Non-pigmented ciliary epithelial cell (primary cell): ENCODE measurements at places on chromosomes 5 and 9.

GRCh38 chr5:139654871-139655491, 6.8 kb downstream of the CXXC5 start:
- no peak for DNase-seq

GRCh38 chr5:91281401-91281800, 101.7 kb downstream of the ARRDC3 start:
- peak; percentile 56 for DNase-seq

- no peak for DNase-seq
These were observed 22.1 kb downstream of the CAMSAP1 start for GRCh38 chr9:135885100-135885853.

DNA sequence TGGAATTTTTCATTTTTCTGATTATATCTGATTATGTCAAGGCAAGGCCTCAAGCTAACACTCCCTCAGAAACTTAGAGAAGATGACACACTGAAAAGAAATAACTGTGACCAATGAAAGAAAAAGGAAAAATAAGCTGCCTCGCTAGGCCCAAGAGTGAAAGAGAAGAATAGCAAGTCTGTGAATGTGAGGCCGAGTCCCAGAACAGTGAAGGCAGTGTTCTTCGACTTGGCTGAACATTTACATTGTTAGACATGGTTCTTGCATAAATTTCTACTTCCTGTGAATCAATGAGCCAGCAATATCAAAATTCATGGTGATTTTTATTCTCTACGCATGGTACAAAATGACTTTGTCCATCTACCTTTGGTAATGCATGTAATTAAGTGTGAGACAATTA, at the start of gene ATP10B:
TSS of gene ATP10B (minus strand) at position 163 of the 400 bp plus-strand sequence. CDS start 164,137 bp downstream, outside the sequence.
- DNase-seq = no peak

- no peak for DNase-seq
These were observed 44.1 kb upstream of the ACO1 start for GRCh38 chr9:32340361-32340760.

GRCh38 chr5:62083661-62084060, 222.3 kb upstream of the KIF2A start:
- DNase-seq = no peak

- DNase-seq = no peak
These were observed 259.2 kb downstream of the SLCO4C1 start for GRCh38 chr5:102036927-102037326.

GRCh38 chr9:90965226-90966030, 163.8 kb downstream of the SYK start:
- DNase-seq = no peak

GRCh38 chr5:143536364-143536763, 132.9 kb upstream of the NR3C1 start:
- DNase-seq = peak; percentile 97

DNA sequence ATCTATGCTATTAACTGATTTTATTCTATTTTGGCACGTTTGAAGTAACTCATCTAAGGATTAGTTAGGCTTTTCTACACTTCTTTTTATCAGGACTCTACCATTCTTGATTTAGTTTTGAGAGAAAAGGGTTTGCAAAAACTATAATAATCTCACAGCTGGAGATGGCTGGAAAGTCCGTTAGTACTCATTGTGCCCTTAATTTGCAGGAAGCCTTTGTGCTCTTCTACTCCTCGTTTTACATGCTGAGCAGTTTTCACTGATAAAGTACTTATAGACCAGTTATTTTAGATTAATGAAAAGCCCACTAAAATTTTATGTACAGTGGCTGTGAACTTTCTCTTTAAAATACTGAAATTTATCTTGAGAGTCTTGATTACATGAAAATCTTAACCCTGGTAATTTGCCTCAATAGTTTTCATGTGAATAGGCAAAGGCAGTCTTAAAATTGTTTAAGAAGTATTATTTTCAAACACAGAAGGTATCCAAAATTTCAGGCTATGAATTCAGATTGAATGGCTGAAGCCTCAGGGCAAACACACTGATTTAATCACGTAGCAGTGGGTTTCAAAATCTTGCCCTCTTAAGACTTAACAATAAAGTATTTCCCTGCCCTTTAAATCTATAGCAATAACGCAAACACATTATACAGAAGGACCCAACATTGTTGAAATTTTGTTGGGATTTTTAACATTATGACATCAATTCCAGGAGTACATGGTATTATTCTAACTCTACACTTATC, 18.6 kb downstream of the MLLT3 start:
- no peak for DNase-seq

- no peak for DNase-seq
These were observed 58.7 kb upstream of the TNFSF8 start for GRCh38 chr9:114988962-114989599.

GRCh38 chr5:116872986-116873385, 298.4 kb upstream of the SEMA6A start:
- no peak for DNase-seq

DNA sequence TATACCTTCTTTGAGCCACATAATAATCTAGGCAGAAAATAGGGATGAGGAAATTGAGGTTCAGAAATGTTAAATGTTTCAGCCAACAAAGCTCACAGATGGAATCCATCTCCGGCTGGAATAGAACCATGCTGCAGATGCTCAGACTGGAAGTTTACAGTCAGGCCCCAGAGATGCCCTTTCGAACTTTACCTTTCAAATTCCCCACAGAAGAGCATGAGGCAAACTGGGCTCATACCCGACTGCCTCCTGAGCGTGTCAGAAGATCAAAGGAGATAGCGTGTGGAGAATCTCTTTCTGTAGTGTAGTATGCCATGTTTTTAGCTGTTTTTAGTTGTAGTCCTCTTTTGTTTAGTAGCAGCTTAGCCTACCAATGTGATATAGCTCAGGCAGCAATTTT, 72.0 kb upstream of the DAP start:
- no peak for DNase-seq

GRCh38 chr5:56585999-56586691, 229.2 kb upstream of the MAP3K1 start:
- DNase-seq = no peak

- peak; percentile 70 for DNase-seq
These were observed 125.0 kb downstream of the TRIO start for GRCh38 chr5:14267991-14268708.

DNA sequence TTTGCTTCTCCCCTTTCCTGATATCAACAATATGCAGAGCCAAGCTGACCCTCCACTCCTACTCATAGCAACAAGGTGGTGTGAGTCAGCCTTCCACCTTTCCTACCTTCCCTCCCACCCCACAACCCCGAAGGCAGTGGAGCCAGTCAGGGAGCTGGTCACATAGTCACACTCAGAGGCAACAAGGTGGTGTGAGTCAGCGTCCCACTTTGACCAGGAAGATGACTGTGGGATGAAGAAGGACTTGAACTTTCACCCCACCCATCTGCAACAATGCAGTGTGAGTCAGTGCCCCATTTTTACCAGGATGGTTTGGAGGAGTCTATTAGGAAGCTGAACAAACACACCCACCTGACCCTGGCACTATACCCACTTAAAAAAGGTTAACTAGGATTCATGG, 30.1 kb upstream of the ZNF782 start:
- no peak for DNase-seq

DNA sequence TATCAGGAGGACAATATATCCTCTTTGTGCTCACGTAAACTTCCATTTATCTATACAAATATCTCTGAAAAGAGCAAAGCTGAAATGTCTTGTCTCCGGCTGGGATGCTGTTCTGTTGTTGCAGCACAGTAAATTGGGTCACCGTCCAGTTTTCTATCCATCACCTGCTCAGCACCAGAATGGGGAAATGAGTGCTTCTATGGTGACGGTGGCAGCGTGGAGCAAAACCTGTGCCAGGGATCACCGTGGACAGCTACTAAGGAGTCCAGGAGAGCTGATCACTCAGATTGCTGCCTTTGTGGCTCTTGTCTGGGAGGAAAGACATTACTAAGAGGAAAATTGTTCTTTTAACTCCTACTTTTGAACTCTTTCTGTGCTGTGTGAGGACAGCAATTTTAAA, 531.6 kb downstream of the PSAT1 start:
- DNase-seq = no peak

DNA sequence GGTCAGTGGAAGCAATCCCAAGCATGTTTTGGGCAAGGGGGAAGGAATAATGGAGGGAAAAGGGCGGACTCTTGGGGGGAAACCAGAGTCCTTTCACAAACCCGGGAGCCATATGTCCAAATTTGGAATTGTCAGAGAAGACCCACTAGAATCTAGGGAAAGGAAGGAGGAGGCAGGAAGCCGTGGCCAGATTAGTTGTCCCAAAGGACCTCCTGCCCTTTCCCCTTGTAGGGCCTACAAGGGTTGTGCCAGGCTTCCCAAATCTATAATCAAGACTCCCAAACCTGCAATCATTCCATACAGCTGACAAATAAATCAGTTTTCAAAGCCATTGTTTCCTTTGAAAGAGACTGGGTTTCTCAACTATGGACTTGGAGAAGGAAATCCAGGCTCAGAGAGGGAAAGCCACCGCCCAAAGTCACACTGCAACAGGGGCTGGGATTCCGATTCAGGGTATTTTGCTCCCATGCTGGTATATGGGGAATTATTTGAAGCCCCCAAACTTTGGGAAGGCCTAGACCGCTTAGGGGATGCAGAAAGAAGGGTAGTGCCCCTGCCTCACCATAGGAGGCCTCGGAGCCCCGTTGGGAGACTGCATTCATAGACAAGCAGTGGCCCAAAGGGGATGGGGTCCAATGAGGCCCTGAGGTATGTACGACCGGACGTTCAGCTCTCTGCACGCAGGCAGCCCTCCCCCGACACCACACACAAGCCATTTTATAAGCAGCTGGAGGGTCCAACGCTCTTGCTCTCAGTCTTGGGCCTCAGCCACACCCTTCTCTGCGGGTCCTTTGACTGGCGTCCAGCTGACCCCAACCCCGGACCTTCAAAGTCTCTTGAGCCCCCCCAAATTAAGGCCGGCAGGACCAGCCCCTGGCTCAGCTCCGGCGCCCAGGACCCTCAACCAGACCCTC, 815 bp downstream of the ANXA6 start:
- DNase-seq = no peak

DNA sequence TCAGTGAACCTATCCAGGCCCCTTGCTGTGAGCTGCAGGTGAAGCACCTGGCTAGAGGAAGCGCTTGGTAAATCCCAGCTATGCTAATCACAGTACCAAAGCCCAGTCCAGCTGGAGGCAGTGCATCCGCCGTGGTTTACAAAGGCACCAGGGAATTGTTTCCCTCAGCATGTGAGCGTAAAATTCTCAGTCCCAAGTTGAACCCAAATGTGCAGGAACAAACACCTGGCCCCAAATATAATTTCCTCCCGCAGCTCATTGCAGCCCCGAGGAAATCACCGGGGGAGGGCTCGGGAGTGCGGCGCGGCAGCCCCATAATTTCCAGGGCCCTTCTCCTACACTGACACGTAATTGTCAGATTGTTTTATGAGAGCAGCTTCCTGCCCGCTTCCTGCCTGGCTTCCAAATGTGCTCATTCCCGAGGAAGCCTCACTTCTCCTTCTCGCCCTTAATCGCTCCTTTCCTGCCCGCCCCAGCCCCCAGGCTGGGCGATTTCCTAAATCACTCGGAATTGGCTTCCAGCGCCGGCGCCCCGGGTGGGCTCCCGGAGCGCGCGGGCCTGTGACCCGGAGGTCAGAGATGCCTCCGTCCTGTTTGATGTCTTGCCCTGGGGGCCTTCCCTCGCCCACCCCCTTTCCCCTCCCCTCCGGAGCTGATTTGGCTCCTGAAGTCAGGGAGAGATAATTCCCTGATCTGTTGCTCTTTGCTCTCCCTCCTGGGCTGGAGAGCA, 134.4 kb downstream of the FGF1 start:
- DNase-seq = no peak

- no peak for DNase-seq
These were observed 33.5 kb upstream of the SHOC1 start for GRCh38 chr9:111828193-111828592.

- DNase-seq = no peak
These were observed 21.9 kb downstream of the TTC1 start for GRCh38 chr5:160030631-160031377.

DNA sequence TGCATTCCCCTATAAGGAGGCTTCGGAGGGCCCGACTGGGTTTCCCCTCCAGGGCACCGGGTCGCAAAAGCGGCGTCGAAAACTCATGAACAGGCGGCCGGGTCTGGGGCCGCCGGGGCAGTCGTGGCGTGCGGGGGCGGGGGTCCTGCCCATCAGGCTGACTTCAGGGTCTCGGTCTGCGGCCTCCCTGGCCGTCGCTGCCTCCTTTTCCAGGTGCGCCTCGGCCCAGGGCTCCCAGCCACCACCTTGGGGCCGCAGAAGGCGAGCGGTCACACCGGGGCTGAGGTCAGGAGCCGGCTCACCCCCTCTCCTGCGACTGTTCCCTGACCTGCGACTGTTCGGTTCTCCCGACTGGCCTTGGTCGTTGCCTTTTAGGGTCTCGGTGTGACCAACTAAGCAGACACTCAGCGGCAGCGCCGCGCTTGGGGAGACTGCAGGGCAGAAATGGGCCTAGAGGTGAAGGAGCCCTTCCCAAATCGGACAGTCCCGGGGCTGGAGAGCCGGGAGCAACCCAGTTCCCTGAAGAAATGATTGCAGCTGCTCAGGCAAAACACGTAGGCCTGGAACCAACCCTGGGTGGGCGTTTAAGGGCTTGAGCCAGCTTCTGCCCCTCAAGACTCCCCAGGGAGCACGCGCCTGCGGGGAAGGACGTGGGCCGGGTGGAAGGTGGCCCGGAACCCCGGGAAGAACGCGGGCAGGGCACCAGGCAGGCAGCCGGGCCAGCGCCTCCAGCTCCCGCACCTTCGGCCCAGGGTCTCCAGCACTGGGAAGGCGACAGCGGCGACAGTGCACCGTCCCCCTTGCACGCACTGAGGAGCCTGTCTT, 11.2 kb downstream of the IRX2 start:
- DNase-seq = no peak

DNA sequence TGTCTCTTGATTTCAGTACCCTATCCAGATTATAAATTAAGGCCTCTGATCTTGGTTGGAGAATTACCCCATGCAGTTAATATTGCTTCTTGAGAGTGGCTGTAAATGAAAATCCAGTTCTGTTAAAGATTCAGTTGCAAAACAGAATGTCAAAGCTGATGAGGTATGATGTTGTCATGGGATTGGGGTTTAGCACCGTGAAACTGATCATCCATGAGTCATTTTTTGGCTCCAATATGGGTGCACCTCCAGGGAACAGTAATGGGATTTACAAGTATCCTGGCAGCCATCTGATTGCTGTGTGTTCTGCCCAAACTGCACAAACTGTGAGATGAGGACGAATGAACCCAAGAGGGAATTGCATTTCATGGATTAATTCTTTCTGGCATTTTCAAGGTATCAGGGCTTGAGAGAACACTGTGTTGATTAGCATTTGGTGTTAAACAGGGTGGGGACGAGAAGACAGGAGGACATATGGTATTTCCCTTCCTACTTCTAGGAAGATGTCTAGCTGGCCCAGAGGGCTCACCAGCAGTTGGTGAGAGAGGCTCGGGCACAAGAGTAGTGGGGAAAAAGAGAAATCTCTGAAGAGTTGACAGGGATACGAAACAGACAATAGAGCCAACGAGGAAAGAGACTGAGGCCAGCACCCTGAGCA, 214.7 kb downstream of the GAS1 start:
- no peak for DNase-seq

- no peak for DNase-seq
These were observed 484 bp downstream of the GFM2 start for GRCh38 chr5:74766418-74766848.

- no peak for DNase-seq
These were observed 462.4 kb downstream of the PRR16 start for GRCh38 chr5:120926471-120926870.
